Jurkat, Clone E6-1 (cell line): ENCODE measurements at places on chromosomes 4 and X.

DNA sequence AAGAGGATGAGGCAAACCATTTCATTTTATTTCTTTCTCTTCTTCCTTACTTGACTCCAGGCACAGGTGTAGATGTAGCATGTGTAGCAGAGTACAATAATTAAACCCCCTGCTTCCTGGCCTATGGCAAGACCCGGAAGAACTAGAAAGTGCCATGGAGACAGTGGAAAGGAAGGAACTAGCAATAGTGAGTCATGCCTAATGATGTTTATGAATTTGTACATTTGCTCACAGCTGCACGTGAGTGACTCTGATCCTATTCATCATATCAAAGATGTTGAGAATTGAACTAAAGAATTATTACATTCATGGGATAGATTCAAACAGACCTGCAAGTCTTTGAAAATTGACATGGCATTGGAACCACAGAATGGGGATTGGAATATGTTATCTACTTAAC, 2233.9 kb upstream of the TENM3 start:
- DNase-seq, result no peak

DNA sequence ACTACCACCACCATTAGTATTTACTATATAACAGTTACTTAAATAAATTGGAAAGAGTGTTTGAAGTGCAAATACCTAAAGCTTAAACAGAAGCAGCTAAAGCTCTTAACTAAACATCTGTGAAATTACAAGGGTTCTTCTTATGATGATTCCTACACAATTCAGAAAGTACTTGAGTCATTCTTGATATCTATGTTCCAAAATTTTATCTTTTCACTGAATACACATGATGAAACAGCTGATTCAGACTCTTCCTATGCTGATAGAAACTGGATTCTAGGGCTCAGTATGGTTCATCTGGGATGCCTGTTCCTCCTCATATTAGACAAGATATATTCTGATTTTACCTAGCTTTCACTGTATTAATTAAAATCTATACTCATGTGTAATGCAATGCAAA, 13.6 kb downstream of the EREG start:
- no peak for DNase-seq

GRCh38 chr4:101334963-101335572, 12.3 kb downstream of the PPP3CA start:
- DNase-seq, result no peak

DNA sequence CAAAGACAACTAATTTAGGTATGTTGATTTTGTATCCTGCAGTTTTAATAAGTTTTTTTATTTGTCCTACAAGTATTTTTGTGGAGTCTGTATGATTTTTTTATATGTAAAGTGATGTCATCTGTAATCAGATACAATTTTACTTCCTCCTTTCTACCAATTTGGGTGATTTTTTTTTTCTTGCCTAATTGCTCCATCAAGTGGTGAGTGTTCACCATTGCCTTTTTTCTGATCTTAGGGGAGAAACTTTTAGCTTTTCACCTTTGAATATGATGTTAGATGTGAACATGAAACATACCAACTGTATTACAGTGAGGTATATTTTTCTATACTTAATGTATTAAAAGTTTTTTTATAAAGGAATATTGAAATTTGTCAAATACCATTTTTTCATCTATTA, 362.3 kb downstream of the PABPC4L start:
- no peak for DNase-seq

DNA sequence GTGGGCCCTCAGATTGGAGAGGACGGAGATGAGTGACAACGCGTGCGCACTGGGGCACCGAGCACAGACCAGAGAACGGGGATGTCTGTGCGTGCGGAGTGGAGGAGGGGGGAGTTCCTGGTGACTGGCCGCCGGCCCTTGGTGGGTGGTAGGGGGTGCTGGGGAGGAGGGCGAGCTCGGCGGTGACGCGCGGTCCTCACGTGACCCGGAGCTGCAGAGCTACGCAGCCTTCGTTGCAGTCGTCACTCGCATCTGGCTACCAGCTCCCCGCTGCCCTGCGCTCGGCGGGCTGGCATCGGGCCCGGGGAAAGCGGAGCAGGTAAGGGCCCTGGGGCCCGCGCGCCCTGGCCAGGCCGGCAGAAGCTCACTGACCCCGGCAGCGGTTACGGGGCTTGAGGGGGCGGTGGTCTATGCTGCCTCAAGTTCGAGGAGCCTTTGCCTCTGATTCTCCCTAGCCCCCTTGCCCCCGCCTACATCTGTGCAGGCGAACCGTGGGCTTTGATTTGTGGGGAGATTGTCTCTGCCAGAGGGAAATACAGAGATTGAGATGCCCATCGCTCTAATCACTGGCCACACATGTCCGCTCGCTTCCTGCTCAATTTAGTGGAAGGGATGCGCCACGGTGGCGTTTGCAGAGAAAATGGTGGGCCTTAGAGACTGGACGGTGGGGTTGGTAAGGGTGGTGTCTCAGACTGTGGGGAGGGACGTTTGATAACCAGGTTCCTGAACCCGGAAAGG, at the start of gene ARMCX4:
Gene ARMCX4, plus strand, starts transcription at position 245 of the 738 bp plus-strand sequence. CDS start 3,134 bp downstream, outside the sequence.
- no peak for DNase-seq

DNA sequence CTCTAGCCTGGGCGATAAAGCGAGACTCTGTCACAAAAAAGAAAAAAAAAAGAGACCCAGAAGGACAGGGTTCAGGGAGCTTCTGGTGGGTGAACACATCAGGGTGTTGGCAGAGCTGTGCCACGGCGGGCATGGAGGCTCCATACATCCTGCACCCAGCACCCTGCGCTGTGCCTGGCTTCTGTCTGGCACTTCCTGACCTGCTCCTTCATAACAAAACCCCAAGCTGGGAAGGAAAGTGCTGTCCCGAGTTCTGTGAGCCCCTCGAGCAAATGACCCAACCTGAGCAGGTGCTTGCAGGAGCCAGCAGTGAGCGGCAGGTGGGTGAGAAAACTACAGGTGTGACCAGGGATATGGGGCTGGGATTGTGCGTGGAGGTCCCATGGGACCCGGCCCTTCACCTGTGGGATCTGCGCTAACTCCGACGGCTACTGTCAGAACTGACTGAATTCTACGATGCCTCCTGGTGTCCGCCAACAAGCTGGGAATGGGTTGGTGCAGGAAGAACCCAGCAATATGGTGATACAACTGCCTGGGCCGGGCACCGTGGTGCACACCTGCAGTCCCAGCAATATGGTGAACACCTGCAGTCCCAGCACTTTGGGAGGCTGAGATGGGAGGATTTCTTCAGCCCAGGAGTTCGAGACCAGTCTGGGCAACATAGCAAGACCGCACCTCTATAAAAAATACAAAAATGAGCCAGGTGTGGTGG, 18.9 kb downstream of the ASMTL start:
- DNase-seq, result no peak

- no peak for DNase-seq
Measured at GRCh38 chr4:119728185-119728584, 99.6 kb upstream of the PDE5A start.

GRCh38 chrX:86806786-86807185, 658.5 kb downstream of the DACH2 start:
- DNase-seq, result peak; percentile 16

DNA sequence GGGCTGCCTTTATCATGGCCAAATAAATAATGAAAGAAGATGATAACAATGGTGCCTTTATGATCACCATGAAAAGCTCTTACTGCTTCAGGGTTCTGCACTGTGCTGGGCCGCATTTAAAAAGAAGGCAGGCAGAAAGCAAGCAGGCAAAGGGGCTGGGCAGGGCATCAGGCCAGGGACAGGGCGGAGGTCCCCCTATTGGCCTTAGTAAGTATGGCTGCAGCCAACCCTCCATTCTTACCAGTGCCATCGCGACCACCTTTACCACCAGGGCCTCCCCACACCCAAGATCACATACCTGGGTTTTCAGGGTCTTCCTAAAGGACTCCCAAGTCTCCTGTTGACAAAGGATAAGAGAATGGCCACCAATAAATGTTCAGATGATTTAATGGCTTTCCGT, 38.9 kb downstream of the CNGA2 start:
- DNase-seq, result no peak

DNA sequence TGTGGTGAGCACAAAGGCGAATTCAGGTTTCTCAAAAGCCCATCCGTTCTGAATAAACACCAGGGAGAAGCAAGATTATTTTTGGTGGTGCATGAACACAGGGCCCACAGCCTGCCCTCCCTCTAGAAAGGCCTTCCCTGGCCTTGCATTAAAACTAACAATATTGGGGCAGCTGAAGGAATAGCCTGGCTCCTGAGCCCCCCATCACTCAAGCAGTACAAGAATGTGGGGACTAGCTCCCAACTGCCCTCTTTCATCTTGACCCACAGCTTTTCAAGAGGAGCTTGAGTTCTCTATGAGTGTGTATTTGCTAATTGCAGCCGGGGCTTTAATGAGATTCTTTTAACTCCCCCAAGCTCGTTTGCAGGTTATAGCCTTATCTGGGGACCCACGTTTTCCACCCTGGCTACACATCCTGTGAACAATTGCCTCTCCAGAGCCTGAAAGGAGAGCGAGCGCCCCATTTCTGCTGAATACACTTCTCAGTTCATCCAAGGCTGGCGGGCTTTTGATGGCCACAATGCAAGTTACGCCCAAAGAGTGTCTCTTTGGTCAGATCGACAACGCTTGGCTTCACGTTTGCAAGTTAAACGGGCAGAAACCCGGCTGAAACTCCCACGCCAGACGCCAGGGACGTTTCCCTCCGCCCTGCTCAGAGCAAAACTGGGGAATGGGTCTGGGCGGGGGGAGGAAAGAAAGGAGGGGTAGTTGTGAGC, 4.7 kb upstream of the GSX2 start:
- DNase-seq, result no peak

DNA sequence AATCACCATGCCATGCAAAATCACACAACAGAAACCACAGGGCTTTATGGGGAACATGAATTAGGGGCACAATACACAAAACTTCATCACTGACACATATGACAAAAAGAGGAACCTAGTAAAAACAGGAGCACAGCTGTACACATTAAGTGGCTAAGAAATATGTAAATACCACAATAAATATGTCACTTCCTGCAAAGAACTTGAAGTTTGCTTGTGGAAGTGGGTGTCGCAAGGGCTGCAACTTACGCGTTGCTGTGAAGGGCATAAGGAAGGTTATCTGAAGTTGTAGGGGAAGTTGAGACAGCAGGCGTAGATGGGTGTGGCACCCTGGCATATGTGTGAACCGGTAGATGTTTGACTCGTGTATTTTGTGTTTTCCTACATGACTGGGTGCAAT, 42.4 kb downstream of the CLCN4 start:
- no peak for DNase-seq

DNA sequence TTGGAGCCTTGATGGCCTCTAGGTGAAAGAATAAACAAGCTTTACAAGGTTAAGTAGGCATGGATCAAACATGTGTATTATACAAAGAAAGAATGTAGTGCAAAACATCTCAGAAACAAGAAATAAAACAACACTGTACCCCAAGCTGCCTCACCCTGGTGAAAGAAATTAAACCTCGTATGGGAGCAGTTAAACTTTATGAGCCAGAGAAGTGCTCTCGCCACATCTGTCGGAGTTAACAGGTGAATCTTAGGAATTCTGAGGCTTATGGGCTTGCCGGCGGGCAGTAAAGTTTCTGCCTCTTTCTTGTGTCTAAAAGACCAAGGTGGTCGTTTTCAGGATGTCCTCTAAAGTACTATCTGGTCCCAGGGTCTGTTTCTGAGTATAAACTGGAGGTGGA, 34.0 kb upstream of the ARSH start:
- no peak for DNase-seq

DNA sequence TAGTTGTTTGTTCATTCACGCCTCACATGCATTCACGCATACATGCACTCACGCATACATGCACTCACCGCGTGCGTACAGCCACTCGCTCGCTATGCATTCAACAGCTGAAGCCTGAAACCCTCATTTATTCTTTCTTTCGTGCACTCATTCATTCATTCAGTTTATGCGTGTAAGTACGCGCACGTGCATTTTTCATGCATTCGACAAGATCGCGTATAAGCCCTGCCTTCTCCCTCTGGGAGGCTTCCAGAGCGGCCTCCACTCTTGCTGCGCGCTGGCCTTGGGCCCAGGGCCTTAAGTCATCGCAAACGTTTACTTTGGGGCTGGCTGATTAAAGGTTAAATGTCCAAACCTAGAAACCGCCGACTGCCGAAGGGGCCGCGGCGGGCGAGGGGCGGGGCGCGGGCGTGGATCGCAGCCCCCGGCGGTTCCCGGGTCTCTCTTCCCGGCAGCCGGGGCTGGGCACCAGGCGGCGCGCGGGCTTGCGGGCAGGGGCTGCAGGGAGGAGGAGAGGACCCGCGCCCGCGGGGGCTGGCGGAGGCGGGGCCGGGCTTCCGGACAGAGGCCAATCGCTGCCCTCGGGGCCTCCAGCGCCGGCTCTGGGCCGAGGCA, at the start of gene GYG2:
Gene GYG2, plus strand, starts transcription at position 587 of the 615 bp plus-strand sequence. CDS start 1,259 bp downstream, outside the sequence.
- no peak for DNase-seq

DNA sequence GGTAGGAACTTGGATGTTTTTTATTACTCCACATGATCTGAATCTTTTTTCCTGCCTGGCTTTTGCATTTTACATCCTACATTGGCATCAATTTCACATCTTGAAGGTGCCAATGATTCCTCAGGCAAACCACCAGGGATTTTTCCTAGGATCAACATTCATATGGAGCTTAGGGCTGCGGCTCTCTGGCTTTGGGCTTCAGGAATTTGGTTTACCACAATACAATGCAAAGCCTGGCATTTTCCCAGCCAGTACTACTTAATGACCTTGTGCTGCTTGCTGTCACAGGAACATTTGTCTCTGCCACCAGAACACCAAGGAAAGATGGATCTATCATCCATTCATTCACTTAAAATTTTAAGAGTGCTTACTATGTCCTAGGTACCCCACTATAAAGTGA, 180.7 kb downstream of the PDGFC start:
- no peak for DNase-seq

- no peak for DNase-seq
Measured at GRCh38 chr4:7744142-7744804, 195.4 kb downstream of the AFAP1 start.

DNA sequence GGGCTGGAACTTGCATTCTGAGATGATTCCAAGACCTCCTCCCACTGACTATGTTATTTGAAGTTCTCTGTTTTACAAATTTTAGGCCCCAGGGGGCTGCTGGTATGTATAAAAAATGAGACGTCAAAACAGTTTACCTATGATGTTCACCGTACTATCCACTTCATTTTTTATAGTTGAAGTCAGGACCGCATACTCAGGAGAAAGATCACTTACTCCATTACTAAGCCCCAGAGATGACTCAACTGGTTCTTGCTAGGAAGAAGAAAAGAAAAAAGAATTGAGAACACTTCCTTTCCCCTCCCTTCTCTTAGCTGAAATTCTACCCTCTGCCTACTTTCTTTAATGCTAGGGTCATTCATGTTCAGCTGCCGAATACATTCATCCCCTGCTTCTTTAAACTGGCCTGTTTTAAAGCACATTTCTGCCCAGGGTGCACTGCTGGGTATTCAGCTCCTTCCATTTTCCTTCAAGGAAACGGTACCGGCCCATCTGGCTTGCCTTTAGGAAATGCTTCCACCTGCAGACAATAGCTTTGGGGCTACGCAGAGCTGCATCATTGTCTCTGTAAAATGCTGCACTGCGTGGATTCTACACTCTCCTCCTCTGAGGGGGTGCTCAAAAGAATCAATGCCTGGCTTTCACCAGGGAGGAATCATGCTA, 66.2 kb downstream of the IRF2 start:
- no peak for DNase-seq

GRCh38 chr4:7646384-7647061, 211.8 kb upstream of the PSAPL1 start:
- peak; percentile 50 for DNase-seq

- DNase-seq, result peak; percentile 63
Measured at GRCh38 chrX:49166914-49167739, 4.6 kb downstream of the MAGIX start.

GRCh38 chr4:8510191-8510590, 69.6 kb downstream of the TRMT44 start:
- no peak for DNase-seq

GRCh38 chr4:86657910-86658309, 63.8 kb downstream of the PTPN13 start:
- DNase-seq, result no peak
